Liver (tissue), 10 donors: ENCODE measurements at places on chromosomes 5 and 9. TPM values are rescaled to one million over a fixed set of nuclear protein-coding genes. Genes with fewer than 3 reads are reported as not detected.

DNA sequence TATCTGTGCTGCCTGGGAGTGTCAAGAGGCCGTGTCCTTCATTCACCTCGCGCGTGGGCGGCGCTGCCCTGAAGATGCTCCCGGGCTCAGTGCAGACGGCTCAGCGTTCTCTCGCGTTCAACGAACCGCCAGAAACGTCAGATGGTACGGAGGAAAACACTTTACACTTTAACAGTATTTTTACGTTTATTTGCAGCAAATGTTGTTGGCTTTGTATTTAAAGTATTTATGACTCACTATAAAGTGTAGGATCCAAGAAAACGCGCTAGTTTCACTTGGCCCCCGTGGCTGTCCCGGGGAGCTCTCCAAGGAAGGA is 544 bp upstream of the ERCC6L2 start:
- H3K4me1 ChIP-seq = peaks cover 7% of the 10 kb centered on the region
- peak overlapping the region; percentile 91 for H3K27ac ChIP-seq
- H3K27me3 ChIP-seq = no peaks in the 10 kb centered on the region
- peaks cover 3% of the 10 kb centered on the region for H3K36me3 ChIP-seq
- peak; percentile 64 for DNase-seq

DNA sequence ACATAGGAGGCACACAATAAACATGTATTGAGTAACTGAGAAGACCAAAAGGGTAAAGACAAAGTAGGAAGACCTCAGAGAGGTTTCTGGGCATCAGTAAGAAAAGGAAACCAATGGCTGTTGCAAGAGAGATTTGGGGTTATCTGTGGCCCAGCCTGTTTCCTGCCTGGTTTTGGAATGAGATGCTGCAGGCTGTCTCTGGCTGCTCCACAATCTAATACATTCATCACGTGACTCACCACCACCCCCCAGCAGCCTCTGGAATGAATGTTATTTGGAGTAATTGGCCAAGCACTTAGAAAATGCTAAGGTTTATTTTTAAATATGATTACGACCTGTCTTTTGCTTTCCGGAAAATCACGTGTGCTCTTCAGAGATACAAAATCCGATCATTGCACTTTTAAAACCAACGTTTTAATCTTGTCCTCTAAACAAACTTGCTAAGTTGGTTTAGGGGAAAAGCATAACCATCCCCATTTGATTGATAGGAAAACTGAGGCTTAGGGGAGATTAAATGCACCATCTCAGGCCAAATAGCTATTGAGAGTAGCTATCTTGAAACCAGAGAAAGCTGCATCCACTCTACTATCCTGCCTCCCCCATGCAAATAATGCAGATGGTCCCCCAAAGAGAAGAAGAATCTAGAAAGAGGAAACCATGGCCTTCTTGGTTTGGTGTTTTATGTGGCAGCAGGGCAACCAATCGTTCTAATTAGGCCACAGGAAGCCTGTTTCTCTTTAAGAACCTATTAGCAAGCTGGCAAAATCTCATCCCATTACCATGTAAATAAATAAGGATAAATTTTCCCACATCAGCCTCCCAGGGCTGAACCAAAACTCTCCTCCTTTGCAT is 151.8 kb upstream of the ADRA1B start:
- no peaks in the 10 kb centered on the region for H3K36me3 ChIP-seq
- no peak for DNase-seq
- H3K27ac ChIP-seq = no peak overlapping the region
- H3K4me1 ChIP-seq = no peaks in the 10 kb centered on the region

GRCh38 chr9:108217431-108218349 is 638.1 kb downstream of the ACTL7B start:
- H3K27me3 ChIP-seq = no peaks in the 10 kb centered on the region
- no peak overlapping the region for H3K27ac ChIP-seq
- no peaks in the 10 kb centered on the region for H3K36me3 ChIP-seq
- no peaks in the 10 kb centered on the region for H3K4me1 ChIP-seq
- no peak for DNase-seq
- H3K4me3 ChIP-seq = no peak overlapping the region

GRCh38 chr9:93072383-93072795 is 13.9 kb downstream of the SUSD3 start:
- H3K36me3 ChIP-seq = no peaks in the 10 kb centered on the region
- no peak overlapping the region for H3K27ac ChIP-seq
- DNase-seq = no peak
- no peaks in the 10 kb centered on the region for H3K27me3 ChIP-seq
- H3K4me3 ChIP-seq = no peak overlapping the region
- H3K4me1 ChIP-seq = peaks cover 4% of the 10 kb centered on the region

DNA sequence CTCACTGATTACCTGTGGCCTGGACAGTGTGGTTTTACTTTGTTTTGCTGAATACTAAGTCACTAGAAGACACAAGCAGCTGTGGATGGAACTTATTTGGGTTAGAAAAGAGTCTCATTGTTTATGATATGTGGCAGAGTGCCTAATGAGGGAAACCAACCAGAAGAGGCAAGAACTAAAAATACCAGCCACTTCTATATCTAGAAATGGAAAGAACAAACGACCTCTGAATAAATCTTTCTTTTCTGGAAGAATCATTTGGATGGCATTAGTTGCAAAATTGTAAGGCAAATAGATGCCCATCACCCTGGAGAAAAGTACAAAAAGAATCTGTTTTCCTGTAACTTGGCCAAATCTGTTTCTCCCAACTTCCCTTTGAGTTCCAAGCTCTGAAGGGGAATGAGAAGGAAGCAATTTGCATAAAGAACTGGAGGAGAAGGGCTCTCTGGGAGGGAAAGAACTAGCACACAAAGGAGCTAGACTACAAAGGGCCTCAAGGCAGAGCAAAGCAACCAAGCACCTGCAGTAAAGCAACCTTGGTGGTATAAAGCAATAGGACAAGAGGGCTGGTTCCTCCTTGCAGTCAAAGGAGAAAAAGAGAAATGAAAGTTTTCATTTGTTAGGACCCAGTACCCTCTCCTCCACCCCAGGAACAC is 455.4 kb downstream of the CAAP1 start:
- H3K4me3 ChIP-seq = no peak overlapping the region
- DNase-seq = no peak
- H3K27me3 ChIP-seq = no peaks in the 10 kb centered on the region
- no peaks in the 10 kb centered on the region for H3K4me1 ChIP-seq
- no peak overlapping the region for H3K27ac ChIP-seq

DNA sequence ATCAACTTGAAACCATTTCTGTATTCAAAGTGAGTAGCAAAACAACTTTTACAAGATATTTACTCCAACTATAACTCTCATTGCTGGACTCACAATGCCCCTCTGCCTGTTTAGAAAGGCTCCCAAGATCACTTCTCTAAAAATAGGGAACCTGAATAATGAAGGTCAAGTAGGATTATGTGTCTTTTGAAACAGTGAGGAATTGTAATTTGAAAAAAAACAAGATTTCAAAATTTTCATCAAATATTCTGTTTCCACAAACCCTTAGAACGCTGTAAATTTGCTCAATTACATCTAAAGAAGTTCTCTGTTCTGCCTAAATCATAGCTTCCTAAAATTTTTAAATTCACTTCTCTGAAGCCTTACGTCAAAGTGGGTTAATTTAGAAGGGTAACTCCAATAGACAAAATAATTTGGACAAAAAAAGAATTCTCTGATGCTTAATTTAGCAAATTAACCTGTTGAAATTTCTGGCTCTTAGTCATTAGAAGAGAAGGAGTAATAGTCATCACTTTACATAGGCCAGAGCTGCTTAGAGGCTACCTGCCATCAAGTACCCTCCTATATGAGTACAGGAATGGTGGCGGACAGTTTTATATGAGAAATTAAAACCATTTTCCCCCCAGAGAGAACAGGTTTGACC is 4.0 kb downstream of the ELL2 start:
- peak overlapping the region; percentile 98 for H3K27ac ChIP-seq
- no peak for DNase-seq
- no peaks in the 10 kb centered on the region for H3K27me3 ChIP-seq
- H3K4me1 ChIP-seq = peaks cover 20% of the 10 kb centered on the region

DNA sequence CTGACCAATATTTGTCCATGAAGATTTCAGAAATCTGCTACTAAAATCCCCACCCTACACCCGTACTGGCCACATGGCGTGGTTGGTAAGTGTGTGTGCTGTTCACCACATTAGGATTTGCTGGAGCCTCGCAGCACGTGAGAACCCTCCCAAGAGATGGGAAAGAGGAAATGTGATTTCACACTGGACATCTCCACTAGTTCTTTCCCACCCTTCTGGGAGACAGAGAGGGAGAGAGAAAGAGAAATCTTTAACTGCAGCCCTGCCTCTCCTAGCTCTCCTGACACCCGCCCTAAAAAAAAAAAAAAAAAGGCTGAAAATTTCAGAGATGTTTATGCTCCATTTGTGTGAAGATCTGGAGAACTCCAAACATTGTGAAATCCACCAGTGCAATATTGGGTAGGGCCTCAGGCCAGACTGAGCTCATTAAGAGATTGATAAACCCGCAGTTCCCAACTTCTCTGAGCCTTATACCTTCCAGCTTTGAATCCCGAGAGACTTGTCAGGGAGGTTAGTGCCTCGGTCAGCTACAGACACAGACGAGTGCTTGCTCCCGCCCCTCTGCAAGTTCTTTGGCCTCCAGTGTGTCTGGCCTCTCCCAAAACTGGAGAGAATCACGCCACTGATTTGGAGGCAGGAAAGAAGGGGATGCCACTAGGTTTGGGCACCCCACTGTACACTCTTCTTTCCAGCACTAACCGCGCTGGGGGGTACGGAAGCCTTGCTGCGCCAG is 1.9 kb downstream of the SPRY4 start:
- H3K27ac ChIP-seq = peak overlapping the region; percentile 89
- peak overlapping the region; percentile 90 for H3K4me3 ChIP-seq
- peaks cover 2% of the 10 kb centered on the region for H3K27me3 ChIP-seq
- H3K4me1 ChIP-seq = peaks cover 21% of the 10 kb centered on the region
- no peak for DNase-seq

DNA sequence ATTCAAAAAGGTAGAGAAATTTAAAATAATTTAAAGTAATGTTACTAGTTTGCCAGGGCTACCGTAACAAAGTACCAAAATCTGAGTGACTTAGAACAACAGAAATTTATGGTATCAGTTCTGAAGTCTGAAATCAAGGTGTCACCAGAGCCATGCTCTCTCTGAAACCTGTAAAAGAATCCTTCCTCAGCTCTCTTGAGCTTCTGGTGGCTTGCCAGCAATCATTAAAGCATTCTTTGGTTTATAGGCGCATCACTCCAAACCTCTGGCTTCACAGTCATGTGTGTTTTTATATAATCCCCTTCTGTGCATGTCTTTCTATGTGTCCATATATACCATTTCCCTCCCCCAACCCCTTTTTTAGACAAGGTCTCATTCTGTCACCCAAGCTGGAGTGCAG is 220.3 kb downstream of the COX7C start:
- no peak overlapping the region for H3K27ac ChIP-seq
- no peaks in the 10 kb centered on the region for H3K4me1 ChIP-seq

GRCh38 chr5:109143031-109143430 is 266.7 kb downstream of the PJA2 start:
- DNase-seq = no peak
- H3K4me3 ChIP-seq = no peak overlapping the region
- H3K4me1 ChIP-seq = no peaks in the 10 kb centered on the region
- H3K27ac ChIP-seq = no peak overlapping the region
- H3K36me3 ChIP-seq = no peaks in the 10 kb centered on the region
- H3K27me3 ChIP-seq = no peaks in the 10 kb centered on the region

Gene CACNA1B
- total RNA-seq = under 0.01 TPM

Gene PALM2AKAP2
- 4.6 TPM for total RNA-seq

Gene TSSK1B
- not detected for total RNA-seq

Gene DIRAS2
- total RNA-seq = not detected

Gene TOR4A
- 5.1 TPM for total RNA-seq

Gene MAMDC4
- total RNA-seq = 4.0 TPM
